T-cell (primary cell): ENCODE measurements at places on chromosomes 16 and 17.

DNA sequence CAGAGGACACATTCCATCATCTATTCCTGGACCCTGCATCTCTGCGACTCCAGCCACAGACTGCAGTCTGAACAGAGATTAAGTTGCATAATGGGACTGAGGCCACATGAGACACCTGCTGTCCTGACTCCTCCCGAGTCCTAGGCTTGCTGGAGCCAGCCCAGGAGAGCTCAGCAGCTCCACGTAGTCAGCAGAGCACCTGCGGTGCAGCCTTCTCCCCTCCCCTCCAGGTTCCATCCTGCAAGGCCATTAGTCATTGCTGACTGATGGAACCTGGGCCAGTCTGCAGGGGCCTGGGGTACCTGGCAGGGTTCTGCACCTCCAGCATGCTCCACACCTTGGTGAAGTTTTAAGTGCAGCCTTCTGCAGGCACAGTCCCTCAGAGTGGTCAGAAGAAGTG is 76.7 kb downstream of the PLD6 start:
- no peak for DNase-seq

DNA sequence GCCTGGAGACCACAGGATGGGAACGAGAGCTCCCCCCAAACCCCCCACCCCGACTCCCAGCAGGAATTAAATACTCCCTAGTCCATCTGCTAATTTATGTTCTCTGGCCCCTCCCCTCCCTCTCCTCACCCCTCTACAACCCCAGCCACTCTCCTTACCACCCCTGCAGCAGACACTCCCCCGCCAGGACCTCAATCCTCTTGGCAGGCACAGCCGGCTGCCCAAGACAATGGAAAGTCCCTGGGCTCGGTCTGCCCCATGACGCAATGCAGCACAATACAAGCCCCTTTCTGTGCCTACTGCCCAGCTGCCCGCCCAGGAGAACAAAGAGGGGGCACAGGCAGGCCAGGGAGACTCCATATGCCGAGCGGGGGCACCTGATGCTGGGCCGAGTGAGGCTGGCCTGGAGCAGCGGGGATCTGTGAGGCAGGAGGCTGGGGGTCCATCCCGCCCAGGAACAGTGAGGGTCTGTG is 30.3 kb upstream of the CDC42EP4 start:
- DNase-seq = no peak

DNA sequence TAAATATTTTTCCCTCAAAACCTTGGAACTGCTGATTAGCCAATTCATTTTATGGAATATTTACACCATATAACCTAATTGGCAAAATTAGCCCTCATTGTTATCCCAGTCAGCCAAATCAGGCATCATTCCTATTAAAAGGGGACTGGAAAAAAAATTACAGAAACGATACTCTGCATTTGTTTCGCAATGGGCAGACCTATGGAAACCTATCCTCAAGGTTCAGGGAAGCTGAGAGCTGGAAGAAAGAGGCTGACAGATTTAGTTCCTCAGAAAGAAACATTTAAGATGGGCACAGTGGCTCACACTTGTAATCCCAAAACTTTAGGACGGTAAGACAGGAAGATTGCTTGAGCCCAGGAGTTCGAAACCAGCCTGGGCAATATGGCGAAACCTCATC is 85.6 kb upstream of the RPH3AL start:
- no peak for DNase-seq

DNA sequence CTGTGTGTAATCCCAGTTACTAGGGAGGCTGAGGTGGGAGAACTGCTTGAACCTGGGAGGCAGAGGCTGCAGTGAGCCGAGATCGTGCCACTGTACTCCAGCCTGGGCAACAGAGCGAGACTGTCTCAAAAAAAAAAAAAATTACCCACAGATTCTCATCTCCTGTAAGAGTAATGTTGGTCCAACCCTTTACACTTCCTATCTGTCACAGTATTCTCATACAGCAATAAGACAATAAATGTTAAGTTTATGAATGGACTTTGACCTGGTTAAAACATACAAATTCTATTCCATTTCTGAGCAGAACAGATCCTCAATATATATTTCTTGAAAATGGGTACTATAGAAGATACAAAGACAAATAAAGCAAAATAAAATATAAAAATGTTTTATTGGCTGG is 30.4 kb upstream of the TAOK1 start:
- DNase-seq = no peak

DNA sequence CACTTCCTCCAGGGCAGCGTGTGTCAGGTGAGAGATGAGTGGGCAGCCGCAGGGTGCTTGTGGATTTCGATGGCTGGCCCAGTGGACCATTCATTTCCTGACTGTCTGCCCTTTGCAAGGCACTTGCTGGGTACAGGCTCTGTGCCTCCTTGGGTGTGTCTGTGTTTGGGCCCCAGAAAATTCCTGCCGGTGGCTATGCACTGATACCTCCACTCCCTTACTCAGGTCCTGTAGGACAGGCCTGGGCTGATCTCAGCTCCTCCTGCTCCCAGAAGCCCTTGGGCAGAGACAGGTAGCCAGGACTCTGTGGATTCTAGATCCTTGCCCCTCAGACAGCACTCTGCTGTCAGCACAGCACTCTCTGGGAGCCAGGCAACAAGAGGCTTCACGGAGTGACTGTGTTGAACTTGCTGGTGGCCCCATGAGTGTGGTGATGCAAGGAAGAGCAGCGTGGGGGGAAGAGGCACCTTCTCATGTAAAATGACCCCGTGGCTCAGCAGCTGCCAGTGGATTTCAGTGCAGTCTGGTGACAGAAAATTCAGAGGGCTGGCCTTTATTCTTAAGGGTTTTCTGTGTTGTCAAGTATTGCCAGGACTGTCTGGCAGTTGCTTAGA is 29.0 kb downstream of the PGS1 start:
- no peak for DNase-seq

DNA sequence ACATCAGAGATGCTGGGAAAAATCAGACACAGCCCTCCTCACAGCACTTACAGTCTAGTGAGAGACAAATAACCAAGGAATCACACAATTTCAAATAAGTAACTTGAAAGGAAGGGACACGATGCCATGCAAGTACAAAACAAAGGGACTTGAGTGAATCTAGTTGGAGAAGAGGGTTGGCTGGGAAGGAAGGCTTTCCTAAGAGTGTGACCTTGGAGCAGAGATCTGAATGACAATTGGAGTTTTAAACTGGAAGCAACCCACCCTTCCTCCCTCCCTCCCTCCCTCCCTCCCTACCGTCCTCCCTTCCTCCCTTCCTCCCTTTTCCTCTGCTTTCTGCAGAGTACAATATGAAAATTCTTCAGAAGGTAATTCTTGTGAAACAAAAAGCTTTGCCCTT is 31.1 kb downstream of the ADAMTS18 start:
- no peak for DNase-seq

DNA sequence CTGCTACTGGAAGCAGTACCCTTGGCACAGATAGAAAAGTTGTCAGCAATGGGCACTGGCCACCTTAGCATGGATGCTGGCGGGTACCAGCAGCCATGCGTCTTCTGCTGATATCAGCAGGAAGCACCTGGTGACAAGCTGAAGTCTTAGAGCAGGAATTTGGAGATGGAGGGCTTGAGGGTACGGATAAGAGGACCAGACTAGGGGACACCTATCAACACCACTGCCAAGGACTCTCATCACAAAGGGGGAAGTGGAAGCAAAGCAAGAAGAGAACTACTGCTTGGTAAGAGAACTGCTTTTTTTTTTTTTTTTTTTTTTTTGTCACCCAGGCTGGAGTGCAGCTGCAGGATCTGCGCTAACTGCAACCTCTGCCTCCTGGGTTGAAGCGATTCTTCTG is 35.4 kb upstream of the LYRM9 start:
- DNase-seq = no peak

DNA sequence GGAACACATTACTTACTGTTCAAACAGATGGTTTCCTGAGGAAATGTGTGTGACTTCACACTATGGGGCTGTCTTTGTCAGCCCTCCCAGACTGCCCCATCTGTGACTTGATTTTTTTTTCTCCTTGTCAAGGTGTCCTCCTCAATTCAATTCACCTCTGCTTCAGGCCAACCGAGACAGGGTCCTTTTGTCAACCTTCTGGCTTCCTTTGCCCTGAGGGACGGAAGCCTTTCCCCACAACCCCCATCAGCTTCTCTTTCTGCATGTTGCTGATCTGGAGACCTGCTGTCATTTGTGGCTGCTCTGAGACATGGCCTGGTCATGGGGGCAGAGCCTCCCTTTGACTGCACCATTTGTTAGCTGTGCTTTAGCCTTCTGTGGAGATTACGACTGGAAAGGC is 21.3 kb upstream of the RGS9 start:
- no peak for DNase-seq

DNA sequence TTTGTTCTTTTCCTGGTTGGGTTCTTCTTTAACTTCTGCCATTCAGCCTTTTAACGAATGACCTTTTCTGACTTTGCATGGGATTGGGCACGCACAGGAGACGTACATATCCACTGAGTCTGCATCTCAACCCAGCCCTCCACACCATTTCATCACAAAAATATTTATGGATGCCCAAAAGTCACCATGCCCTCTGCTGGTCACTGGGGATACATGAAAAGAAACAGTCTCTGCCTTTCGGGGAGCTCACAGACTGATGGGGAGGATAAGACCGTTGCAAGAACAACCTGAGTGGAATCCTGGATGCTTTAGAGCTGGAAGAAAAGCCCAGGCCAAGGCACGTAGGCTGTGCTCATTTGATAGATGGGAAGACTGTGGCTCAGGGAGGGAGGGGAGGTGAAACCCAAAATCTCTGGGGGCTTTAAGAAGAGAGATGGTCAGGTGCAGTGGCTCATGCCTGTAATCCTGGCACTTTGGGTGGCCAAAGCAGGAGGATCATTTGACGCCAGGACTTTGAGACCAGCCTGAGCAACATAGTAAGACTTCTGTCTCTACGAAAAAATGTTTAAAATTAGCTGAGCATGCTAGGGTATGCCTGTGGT is 7.9 kb upstream of the MT2A start:
- no peak for DNase-seq

GRCh38 chr16:51355195-51355594 is 204.1 kb upstream of the SALL1 start:
- DNase-seq = no peak
